Left renal pelvis (tissue), 4 donors: ENCODE measurements at places on chromosomes 4 and X.

DNA sequence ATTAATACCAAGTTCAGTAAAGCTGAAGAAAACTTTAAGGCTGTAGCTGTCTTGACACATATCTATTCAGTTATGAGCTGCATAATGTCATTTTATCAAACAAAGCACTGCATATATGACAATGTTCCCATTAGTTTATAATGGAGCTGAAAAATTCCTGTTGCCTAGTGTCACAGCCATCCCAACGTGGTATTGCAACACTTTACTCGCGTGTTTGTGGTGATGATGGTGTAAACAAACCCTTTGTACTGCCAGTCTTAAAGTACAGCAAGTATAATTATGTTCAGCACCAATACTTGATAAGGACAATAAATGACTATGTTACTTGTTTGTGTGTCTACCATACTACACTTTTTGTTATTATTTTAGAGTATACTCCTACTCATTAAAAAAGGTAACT is 1415.6 kb upstream of the PCDH7 start:
- DNase-seq = no peak

- DNase-seq = no peak
Measured at GRCh38 chr4:17667253-17667652, 52.8 kb downstream of the MED28 start.

DNA sequence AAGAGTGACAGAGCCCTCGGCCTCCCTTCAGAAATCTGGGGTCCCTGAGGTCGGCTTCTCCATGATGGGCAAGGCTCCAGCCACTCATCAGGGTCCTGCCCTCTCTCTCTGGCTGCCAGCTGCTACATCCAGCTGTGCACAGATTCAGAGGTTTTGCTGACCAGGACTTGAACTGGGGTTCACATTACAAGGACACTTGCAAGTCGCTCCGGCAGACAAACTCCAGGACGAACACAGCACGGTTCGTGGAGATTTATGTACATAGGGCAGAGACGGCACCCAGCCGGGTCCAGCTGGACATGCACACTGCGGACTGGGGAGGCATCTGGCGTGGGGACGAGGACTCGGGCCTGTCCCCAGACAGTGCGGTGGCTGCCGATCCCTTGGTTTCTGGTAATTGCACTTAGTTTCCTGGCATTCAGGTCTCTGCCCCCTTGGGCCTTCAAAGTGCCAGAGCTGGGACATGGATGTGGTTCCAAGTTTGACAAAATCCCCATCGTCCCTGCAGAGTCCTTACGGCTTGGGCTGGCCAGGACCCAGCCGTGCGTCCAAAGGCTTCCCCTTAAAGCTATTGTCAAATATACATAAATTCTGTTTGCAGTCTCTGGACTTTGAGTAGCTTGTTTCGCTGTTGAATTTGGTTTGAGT is 6.2 kb upstream of the C4orf50 start:
- DNase-seq = peak; percentile 14

GRCh38 chrX:41449131-41449530 is 2.0 kb downstream of the NYX start:
- no peak for DNase-seq
